ENCODE measurements at places on chromosomes 2 and 18. TPM values are rescaled to one million over a fixed set of nuclear protein-coding genes. Genes with fewer than 3 reads are reported as not detected.
A peak's percentile ranks its signal among the peaks of the same experiment; 100 is the strongest.

The OSBPL6 gene
- 4.6 TPM for polyA plus RNA-seq

The CABYR gene
- 3.8 TPM for polyA plus RNA-seq

The SERPINB11 gene
- not detected for polyA plus RNA-seq

The RAB17 gene
- 1.1 TPM for polyA plus RNA-seq

The ANTXR1 gene
- 147 TPM for polyA plus RNA-seq

The PSMG2 gene
- polyA plus RNA-seq, result 49.5 TPM

The COQ10B gene
- 13.1 TPM for polyA plus RNA-seq

The RBKS gene
- 0.80 TPM for polyA plus RNA-seq

The STK39 gene
- 23.6 TPM for polyA plus RNA-seq

The TMEM247 gene
- polyA plus RNA-seq, result not detected

The SLC25A52 gene
- polyA plus RNA-seq, result not detected

GRCh38 chr2:126657636-126658318, 1.8 kb downstream of the GYPC start:
- DNase-seq, result peak; percentile 86

- no peak for DNase-seq
These were observed 144.7 kb downstream of the ZNF516 start for GRCh38 chr18:76350134-76351025.

GRCh38 chr2:172088245-172089004, 3.1 kb downstream of the DLX1 start:
- no peak for DNase-seq

DNA sequence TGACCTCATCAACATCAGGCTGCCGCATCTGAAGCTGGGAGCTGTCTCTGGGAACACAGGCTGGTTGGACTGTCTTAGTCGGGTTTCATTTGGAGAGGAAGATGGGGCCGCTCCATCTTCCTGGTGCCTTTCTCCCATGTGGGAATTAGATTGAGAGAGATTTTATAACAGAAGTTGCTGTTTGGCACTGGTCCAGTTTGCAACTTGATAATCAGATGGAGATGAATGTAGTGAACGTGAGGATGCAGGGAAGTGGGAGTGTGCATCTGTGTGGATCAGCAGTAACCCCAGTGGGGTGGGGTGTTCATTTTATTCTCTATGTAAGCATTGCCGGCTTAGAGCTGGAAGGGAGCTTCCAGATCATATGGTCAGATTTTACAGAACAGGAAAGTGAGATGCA, 250.9 kb downstream of the DCDC2C start:
- DNase-seq, result no peak

- DNase-seq, result no peak
These were observed 31.4 kb downstream of the IMPA2 start for GRCh38 chr18:12012697-12013096.

DNA sequence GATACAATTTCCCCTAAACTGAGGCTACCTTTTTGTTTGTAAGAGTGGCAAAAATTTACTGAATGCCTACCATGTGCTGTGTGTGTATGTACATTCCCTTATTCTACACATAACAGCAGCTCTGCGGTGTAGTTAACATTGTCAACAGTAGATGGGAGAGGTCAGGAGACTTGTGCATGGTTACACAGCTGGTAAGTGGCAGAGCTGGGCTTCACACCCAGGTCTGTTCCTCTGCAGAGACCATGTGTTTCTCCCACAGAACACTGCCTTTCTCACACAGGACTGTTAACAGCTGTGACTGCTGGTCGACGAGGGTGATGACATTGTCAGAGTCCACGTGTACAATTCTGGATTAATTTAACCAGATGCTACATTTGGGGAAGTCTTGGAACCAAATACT, 49.1 kb downstream of the EML6 start:
- DNase-seq, result no peak

GRCh38 chr2:176427549-176427948, 158.3 kb downstream of the MTX2 start:
- no peak for DNase-seq

GRCh38 chr2:139156730-139157129, 376.5 kb upstream of the NXPH2 start:
- DNase-seq, result no peak

DNA sequence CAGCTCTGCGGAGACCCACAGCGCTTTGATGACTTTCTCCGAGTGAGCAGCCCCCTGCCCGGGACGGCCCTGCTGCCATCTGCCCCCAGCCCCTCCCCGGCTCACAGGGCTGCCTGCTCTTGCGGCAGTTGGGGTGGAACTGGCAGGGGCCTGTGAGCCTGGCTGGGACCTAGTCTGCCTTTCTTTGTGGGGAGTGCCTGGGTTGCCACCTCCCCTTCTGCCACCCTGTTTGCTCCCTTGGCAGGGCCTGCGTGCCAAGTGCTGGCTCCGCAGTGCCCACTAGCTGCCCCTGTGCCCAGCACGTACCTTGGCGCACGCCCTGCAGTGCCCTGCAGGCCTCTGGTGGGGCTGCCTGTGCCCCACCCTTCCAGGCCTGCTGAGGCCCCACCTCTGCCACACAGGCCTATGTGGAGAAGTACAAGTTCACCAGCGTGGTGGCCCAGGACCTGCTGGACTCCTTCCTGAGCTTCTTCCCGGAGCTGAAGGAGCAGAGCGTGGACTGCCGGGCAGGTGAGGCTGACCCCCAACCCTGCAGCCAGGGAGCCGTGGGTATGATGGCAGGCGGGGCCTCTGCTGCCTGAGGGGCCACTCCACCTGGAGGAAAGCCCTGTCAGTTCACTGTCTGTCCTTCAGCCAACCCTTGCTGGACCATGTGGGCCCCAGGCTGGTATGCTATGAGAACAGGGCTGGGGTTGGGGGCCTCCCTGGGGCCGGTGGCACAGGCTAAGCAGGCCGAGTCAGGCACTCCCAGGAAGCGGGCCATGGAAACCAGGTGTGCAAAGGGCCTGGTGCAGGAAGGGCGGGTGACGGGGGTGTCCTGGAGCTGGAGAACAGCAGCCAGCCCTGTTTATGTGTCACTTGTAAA, 7.0 kb downstream of the RNPEPL1 start:
- DNase-seq, result no peak

- no peak for DNase-seq
These were observed 414.9 kb upstream of the SYT4 start for GRCh38 chr18:43692099-43692690.

DNA sequence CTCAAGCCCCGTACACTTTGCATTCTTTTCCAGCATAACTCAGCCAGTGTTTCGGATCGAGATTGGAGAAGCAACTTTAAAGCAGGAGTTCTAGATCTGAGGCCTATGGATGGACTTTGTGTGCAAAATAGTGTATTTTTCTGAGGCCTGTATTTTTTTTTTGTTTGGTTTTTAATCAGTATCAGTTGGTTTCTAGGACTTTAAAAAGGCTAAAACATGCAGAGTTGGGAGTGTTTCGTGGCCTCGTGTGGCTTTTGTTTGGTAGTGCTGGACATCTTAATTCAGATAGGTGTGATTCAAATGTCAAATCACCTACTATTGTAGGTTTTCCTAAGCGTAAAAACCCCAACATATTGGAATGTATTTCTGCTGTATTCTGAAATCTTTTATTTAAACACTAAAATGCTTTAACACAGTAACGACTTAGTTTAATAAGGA, 282 bp upstream of the PUS10 start:
- no peak for DNase-seq

DNA sequence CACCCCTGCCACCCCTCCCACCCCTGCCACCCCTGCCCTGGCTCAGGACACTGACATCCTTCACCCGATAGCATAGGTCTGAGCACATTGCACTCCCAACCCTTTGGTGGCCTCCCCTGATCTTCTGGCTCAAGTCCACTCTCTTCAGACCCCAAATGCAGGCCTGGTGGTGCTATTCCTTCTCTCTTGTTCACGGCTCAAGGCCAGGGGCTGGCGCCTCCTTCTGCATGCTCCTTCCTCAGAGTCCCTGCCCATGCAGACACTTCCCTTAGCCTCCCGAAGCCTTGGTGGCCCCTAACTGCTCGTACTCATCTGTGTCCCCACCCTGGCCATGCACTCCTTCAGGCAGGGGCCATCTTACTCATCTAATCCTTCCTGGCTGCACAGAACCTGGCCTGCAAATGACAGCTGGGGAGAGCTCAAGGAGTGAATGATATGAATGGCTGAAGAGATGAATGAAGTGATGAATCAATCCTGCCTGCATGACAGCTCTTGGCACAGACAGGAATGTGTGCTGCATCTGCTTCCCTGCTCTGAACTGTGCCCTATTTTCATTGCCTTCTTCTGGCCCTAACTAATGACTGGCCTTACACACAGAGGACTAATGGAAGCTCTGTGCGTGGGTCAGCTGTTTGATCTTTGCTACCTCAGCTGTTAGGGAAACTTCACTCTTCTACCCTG, 290.8 kb downstream of the DYSF start:
- DNase-seq, result peak; percentile 34

- no peak for DNase-seq
These were observed 98.0 kb downstream of the PTPN4 start for GRCh38 chr2:119857742-119858141.

- no peak for DNase-seq
These were observed 145.9 kb upstream of the COPS8 start for GRCh38 chr2:236939721-236940231.

DNA sequence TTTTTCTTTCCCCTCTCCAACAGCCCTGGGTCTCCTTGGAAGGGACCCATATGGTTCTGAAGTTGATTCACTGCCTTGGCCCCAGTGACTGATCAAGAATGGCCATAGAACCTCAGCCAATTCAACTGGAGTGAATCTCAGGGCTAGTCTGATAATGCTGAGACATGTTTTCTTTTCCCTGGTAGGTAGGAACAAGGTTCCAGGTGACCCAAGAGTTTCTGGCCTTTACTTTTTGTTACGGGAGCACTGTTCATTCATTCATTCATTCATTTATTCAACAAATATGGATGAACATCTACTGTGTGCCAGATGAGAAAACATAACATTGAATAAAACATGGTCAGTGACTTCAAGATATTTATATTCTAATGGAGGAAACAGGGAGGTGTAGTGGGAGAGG, 3.1 kb upstream of the ZCCHC2 start:
- no peak for DNase-seq

- DNase-seq, result no peak
These were observed 63.5 kb upstream of the TMEM200C start for GRCh38 chr18:5958822-5959221.

DNA sequence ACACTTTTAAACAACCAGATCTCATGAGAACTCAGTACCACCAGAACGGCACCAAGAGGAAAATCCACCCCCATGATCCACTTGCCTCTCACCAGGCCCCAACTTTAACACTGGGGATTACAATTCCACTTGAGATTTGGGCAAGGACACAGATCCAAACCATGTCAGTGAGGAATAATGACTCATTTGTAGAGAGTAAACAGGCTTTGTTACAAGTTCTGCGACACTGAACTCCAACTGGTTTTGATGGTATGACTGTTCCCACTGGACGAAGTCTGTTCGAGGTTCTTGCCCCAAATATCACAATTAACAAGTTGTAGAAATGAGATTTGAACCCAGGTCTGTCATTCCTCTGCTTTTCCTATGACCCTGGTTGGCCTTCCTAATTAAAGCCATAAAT, 718.1 kb upstream of the ID2 start:
- DNase-seq, result no peak

GRCh38 chr2:174062934-174063333, 97.8 kb upstream of the SP3 start:
- no peak for DNase-seq

GRCh38 chr2:9462886-9463697, 11.3 kb upstream of the IAH1 start:
- DNase-seq, result no peak

DNA sequence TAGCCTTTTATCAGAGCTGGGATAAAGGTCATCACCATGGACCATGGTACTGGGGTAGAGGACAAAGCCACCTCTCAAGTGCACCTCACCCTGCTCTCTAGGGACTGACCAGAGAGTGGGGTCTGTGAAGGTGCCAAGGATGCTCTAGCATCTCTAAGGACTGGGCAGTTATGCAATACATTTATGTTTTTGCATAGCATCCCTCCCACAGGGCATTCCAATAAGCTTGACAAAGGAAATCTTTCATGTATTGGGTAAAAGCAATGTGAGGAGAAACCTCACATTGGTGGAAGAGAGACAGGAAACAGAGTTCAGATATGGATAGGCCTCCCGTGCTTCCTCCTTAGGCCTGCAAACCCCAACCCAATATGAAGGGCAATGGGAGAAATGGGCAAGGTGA, 31.6 kb downstream of the STK39 start:
- no peak for DNase-seq

- DNase-seq, result no peak
These were observed 998 bp upstream of the SLC66A3 start for GRCh38 chr2:11154016-11154922.

DNA sequence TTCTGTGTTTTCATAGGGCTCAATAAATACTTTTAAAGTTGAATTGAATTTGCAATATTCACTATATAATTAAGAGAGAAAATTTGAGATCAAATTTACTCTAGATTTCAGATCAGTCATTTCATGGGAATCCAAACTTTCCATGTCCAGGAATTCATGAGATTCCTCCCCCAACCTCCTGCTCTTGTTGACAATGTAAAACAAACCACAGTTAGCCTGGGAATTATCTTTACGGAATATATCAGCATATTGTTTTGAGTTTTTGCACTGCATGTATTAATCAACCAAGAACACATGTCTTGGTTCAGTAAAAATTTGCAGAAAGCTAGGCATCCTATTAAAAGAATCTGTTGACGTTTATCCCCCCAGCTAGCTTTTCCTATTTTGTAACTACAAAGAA, 42.3 kb downstream of the CYP1B1 start:
- DNase-seq, result no peak

DNA sequence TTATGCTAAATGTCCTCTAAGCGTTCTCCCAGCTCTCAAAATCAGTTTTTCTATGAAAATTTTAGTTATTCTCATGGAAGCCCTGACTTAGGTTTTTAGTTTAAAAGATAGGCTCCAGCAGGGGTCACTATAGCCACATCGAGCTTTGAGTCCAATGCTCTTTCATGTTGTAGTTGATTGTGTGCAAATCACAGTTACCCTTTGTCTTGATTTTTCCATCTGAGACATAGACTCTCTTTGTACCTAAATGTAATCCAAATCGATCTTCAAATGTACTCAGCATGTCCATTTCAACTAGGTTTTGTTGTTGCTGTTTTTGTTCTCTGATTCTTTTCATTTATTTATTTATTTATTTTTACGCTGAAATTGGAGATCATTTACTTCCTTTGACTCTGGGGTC, 26.4 kb upstream of the MSTN start:
- peak; percentile 62 for DNase-seq

DNA sequence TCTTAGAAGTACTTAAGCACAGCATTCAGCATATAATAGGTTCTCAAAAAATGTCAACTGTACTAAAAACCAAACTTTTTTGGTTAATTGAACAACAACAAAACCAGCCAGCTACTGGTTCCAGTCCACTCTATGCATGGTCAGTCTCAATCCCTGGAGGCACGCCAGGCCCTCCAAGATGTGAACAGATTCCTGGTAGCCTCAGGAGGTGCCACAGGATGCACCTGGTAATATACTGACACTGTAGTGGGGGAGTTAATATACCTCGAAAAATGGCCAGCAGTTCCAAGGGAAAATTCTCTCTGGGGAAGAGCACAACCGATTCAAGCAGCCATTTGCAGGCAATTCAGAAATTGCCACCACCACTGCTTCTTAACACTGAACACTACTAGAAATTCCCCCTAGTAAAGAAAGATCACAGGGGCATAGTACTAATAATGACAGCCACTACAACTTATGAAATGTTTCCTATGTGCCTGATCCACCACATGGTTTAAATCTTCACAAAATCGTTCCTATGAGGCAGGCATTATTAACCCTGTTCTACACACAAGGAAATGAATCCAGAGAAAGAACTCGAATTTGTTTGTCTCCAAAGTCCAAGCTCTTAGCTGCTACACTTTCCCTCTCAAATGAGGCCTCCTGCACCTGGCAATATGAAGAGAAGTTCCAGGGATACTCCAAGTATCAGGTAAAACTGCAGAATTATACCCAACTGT, 3.4 kb downstream of the MGAT4A start:
- DNase-seq, result no peak

GRCh38 chr2:239098288-239098970, 250.5 kb downstream of the TWIST2 start:
- DNase-seq, result no peak

Data from muscle of back (tissue), 13 donors.